AG04449 (cell line): ENCODE measurements at places on chromosomes 6 and 20.

DNA sequence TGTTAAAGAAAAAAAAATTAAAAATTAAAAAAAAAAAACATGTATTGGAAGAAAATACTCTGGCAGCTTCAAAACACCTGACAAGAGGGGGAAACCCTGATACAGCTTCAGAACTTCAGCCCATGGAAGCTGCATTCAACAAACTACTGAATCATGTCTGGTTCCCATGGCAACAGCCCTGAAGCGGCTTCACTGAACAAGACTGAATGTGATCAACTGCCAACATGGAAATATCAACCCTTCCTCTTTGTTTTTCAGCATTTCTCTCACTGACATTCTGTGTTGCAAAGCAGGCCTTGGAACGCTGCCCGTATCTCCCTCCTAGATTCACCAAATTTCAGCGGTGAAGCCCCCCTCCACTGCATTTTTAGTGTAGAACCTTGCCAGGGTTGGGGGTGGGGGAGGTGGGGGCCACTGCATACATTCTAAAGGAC is 91.3 kb upstream of the SHLD1 start:
- no peak for DNase-seq

DNA sequence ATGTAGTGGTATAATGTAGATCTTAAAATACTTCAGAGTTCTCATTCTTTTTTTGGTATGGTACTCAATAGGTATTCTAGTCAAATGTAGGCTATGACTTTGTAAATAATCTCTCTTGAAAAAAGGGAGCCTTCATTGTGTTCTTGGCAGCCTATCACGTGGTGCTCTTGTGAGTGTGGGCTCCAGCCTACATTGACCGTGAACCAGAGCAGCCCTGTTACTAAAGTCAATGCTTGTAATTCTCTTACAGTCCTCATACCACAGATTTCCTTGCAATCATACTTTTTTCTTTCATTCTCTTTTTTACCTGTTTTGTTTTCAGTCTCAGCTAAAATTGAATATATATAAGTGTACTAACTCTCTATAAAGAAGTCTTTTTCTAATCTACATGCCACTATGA is 31.1 kb downstream of the ARID1B start:
- DNase-seq = no peak

DNA sequence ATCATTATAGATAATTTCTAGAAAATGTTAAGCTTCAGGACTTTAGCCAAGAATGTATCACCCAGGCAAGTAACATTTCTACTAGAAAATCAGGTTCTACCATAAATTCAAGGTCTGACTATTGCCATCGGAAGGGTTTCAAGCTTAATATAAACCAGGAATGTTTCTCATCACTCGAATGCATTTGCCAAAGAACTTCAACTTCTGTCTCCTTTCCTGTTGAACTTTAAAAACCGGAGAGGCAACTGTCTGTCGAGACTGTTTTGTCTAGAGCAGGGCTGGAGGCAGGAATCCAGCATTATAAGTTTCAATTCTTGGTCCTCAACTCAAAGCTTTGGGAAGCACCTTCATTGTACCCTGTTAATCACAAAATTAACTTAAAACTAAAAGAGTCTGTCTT is 264.7 kb downstream of the ZNF217 start:
- DNase-seq = no peak

- DNase-seq = no peak
Observed at GRCh38 chr6:80676386-80676785, 569.9 kb downstream of the BCKDHB start.

- no peak for DNase-seq
Observed at GRCh38 chr6:159127701-159128100, 41.5 kb upstream of the FNDC1 start.

DNA sequence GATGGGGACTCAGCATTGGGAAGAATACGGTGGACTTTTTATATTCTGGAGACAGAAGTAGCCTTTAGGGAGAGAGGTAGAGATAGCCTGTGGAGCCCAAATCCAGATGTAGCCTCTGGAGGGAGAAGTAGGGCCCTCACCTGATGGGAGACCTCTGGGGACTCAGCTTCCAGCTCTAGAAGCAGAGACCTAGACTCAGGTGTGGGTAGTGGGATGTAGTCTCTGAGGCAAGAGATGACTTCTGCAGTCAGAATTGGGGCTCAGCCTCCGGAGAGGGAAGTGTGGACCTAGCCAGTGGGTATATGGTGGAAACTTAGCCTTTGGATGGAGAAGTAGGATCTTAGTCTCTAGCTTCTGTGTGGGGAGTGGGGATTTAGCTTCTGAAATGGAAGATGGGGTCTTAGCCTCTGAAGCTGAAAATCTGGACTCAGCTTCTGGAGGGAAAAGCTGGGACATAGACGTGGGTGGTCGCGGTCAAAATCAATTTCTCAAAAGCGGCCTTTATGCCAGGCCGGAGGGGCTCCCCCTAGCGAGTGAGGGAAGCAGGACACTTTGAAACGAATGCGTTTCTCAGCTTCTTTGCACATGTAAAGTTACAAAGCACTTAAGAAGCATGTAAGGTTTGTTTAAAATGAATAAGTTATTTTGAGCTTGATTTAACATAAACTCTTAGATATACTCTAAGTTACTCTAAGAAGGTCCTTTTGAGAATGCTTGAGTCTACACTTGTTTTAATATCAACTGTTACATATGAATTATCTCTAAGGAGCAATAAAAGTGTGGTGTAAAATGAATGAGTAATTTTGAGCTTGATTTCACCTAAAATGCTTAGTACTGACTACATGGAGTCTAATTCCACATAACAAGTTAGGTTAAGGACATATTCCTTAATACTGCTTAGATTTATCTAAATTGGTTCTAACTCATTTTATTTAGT is 12.9 kb upstream of the ZNF343 start:
- DNase-seq = no peak

GRCh38 chr6:150293423-150294173 is 75.2 kb upstream of the IYD start:
- DNase-seq = no peak

- DNase-seq = no peak
Observed at GRCh38 chr6:128161839-128162238, 261.0 kb upstream of the THEMIS start.

GRCh38 chr6:47722194-47722593 is 23.8 kb downstream of the ADGRF4 start:
- no peak for DNase-seq

DNA sequence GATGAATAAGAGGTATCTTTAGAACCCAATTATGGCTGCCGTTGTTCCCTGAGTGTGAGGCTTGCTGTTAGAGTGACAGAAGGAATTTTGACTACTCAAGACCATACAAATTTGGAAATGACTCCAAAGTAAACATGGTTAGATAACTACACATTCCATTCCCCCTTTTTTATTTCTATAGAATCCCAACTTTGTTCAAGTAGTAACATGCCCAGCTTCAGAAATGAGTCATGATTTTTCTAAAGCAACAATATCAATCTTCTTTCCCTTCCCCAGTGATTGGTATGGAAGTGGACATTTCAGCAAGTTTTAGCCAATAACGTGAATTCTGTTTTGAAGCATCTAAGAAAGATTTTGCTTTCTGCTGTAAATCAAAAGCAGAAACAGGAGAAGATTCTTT is 37.8 kb downstream of the HCRTR2 start:
- peak; percentile 5 for DNase-seq

- DNase-seq = no peak
Observed at GRCh38 chr6:18753076-18753475, 365.9 kb downstream of the RNF144B start.

DNA sequence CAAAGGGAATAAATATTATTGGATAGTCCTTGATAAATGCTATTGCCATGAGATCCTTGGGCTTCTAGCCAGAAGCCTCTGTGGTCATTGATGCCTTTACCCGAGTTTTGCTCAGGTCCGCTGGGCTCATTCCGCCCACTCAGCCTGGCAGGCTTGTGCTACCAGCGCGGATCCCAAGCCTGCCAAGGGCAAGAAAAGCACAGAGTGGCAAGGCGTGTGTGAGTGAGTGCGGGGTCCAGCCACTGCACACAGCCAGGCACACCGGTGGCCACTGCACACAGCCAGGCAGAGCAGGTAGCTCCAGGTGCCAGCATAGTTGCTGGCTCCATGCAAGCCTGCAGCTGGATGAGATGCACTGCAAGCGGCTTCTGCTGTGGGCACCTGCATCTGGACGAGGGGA is 38.7 kb downstream of the STK38 start:
- no peak for DNase-seq

DNA sequence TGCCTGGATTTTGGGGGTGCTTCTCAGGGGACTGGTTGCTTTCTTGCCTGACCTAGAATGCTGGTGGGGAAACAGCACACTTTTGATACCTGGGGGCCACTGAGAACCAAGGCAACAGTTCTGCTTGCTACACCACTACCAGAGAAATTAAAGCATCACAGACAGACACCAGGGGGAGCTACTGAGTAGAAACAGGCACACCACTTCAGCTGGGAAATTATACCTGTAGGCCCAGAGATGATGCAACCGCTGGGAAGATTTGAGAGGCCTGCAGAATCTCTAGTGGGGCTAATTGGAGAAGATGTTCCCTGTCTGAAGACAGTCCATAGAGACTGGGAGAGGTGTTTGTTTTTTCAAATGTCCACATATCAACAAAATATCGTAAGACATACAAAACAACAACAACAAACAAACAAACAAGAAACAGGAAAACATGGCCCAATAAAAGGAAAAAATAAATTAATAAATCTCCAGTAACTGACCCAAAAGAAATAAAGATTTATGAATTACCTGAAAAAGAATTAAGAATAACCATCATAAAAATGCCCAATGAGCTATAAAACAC is 129.4 kb upstream of the RIN2 start:
- no peak for DNase-seq

GRCh38 chr6:17305219-17306001 is 24.2 kb downstream of the RBM24 start:
- DNase-seq = no peak

DNA sequence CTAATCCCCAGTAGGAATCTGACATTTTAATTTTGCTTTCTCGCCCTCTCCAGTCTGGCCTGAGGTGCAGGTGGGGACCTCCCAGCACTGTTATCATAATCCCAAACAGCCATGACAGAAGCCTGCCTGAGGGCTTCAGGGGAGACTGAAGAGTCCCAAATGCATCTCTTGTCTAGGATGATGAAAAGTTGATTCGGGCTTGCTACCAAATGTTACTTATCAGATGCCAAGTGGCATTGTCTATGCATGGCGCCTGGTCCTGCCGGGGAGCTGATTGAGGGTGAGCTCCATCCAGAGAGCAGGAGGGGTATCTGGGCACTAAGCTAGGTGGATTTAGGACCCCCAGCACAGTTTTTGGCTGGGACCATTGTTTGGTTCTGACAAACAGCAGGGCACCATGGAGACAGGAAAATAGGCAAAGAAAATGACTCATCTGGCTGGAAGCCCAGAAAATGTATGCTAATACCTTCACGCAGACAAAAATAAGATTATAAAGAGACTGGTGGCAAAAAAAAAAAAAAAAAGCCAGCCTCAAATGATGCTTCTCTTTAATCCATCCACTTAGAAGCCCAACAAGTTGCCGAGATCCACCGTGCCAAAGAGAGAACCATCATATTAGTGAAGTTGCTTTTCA is 513.7 kb upstream of the SULF2 start:
- peak; percentile 61 for DNase-seq

- no peak for DNase-seq
Observed at GRCh38 chr6:96276856-96277255, 244.8 kb upstream of the UFL1 start.

DNA sequence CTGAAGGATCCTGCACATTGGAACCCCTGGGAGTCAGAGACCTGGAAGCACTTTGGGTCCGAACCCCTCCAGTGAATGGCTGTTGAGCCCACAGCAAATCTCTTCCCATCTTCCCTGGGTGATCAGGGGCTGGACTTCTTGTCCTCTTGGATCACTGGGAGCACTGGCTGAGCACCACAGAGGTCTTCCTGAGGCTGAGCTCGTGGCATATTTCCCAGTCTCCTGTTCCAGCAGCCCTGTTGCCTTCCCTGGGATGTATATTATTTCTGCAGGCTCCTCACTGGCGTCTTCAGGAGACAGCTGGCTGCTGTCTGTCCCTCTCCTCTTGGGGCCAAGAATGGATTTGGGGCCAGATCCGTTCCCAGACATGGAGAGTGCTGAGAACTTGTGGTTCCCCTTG is 43.4 kb downstream of the PTK7 start:
- DNase-seq = no peak

GRCh38 chr6:42778122-42778521 is 3.7 kb upstream of the BICRAL start:
- no peak for DNase-seq

- no peak for DNase-seq
Observed at GRCh38 chr6:78484198-78485064, 382.9 kb upstream of the IRAK1BP1 start.

DNA sequence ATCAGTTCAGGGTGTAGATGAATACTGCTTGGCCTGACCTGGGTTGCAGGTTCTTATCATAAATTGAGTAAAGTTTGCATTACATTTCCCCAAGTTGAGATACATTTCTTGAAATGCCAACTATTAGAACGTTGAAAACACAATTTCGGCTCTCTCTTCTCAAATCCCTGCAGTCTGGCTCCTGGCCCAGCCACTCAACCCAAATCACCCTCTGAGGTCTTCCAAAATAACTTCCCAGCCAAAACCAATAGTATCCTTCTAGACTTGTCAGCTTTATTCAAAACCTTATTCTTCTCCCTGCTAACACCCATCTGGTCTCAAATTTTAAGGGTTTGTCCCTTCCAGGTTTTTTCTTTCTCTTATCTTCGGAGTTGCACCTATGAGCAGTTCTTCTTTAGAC is 263.6 kb downstream of the EYA4 start:
- no peak for DNase-seq

GRCh38 chr20:59382907-59383306 is 82.5 kb downstream of the EDN3 start:
- DNase-seq = no peak

DNA sequence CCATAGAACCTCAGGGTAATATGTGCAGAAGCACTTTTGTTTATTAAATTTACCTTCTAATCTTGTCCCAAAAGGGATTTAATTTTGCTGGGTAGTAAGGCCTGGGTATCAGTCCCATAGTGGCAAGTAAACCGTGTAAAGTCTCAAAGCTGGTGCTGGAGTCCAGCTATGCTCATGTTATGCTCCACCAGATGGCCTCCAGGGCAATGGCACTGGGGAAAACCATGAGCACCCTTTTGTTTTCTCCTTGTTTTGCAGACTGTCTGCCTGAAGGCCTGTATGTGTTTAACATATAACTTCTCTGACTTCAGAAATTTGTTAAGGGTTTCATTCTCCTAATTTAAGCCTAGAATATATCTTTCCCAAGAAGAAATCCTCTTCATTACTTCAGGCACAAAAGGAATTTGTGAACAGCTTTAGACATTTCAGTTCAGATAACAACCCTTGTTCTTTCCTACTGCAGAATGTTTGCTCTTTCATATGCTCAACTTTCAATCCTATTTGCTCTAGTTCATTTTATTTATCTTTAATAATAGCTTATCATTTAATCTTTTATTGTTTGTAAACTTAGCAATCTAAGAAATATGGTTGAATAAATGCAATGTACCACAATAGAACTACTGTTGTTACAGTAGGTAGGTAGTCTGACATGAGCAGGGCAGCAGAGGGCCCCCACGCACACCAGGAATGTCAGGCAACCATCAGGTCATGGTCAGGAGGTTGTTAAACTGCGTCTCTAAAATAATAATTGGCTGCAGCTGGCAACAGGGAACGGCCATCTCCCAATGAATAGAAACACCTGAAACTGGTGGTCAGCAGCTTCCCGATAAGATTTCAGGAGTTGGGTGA is 162.8 kb downstream of the TENT5A start:
- DNase-seq = no peak

GRCh38 chr20:32642257-32643046 is 31.3 kb downstream of the C20orf203 start:
- DNase-seq = no peak
